NCI-H446 treated with DMSO at 0.1 percent for 48 hours (cell line): ENCODE measurements at places on chromosomes 2 and 18.

- no peak for DNase-seq
These were observed 47.6 kb upstream of the MSH6 start for GRCh38 chr2:47735136-47735869.

DNA sequence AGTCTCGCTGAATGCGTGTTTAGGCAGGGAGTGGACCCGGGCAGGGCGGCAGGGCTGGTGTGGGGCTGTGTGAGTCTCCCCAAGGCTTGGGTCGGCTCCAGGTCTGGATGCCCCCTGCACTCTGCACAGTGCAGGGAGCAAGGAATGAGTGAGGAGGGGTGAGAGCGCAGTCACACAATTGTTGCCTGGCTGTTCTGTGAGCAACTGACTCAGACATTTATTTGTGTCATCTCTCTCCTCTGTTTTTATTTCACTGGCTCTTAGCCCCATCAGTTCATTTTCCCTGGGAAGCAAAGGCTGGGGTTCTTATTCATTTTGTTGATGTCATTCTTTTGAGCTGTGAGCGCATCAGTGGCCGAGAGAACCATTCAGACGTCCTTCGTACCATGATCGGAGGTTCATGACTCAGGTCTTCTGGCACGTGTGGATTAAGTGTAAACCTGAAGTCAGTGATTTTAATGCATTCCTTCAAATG lies 61.1 kb downstream of the GATA6 start:
- no peak for DNase-seq

DNA sequence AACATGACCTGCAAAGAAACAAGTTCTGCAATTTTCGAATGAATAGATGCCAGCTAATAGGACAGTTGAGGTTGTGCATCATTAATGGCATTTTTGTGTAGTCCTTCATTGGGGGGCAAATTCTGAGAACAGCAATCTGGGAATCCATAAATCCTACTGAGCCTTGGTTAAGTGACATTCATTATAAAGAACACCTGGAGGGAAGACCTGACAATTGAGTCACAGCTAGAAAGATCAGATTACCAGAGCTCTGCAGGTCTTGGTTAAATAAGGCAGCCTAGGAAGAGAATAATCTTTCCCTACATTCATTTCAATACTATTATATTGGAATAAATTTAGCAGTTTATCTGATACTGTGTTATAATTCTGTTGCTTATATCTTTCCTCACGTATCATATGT lies 14.3 kb downstream of the KCNH7 start:
- DNase-seq: no peak

DNA sequence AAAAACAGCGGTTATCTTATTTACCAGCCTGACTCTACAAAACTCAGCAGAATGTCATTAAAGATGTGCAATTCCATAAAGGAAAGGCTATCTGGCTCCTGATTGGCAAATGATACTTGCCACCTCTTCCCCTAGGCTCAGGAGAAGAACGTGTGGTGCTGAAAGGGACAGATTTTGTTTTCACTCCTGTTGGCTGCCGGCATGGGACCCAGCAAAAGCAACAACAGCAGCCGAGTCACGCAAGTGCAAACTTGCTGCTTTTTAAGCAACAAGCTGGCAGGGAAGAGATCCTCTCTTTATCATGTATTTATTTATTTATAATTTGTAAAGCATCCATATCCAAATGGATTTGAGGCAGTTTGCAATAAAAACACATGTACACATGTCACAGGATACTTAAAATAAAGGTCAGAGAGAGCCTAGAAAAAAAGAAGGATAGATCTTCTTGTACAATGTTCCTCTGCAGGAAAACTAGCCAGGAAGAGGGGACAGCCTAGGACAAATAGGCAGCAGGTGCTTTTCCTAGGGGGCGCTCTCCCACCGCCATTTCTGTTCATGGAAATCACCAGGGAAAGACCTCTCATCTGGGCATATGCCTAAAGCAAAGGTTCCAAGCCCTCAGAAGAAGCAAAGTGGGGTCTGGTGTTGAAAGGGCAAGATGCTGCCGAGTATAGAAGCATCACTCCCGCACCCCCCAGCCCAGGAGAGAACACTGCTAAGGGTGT lies 799.3 kb downstream of the BCL11A start:
- DNase-seq: peak; percentile 14

DNA sequence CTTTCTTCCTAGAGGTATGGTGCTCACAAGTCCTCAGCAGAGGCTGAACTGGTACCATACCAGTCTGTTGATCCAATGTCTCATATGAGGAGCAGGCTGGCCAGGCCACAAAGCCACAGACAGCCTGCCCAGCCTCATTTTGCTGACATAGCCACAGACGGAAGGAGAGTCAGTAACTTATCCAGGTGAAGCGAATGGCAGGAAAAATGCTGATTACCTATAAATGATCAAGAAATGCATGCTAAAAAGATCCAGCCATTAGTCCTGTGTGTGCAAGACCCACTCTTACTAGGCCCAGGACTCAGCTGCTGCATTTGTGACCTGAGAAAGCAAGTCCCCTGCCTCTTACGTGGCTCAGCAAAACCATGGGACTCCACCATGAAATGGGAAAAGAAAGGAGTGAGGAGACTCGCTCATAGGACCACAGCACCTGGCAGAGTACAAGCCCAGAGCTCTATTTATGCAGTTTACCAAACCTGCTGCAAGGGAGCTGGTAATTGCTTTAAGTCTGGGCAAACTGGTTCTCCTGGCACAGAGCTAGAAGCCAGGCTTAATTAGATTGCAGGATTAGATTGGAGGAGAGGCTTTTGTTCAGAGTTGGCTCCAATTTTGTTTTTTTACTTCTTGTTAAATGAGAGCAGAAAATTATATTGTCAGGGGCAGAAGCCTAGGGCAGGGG lies 19.0 kb downstream of the RHOB start:
- DNase-seq: peak; percentile 70

DNA sequence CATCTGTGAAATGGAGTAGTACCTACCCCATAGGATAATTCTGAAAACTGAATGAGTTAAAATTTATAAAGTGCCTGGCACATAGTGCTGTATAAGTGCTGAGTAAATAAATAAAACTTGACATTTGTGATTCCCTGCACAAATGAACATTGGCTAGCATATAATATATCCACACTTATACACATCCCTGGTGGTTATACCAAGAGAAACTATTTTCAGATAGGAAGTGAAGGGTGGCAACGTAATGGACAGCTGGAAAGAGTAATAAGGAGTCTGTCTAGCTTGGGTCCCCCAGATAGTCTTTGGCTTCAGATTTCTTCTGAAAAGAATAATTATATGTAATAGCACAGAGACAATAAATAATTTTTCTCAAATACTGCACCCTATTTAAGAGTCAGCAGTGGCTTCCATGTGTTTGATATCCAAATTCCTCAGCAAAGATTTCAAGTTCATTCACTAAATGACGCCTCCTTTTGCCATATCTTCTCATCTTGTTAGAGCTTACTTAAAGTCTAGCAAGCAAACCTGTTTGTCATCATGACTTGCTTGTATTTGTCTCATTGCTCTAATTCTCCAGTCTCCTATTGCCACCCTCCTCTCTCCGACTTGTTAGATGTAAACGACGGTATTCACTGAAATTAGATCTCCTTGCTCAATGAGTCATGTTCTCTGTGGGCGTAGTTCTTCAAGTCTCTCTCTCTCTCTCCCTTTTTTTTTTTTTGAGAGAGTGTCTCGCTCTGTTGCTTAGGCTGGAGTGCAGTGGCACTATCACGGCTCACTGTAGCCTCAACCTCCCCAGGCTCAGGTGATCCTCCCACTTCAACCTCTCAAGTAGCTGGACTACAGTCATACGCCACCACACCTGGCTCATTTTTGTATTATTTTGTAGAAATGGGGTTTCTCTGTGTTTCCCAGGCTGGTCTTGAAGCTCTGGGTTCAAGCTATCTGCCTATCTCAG lies 8.7 kb upstream of the ADGRF3 start:
- no peak for DNase-seq

DNA sequence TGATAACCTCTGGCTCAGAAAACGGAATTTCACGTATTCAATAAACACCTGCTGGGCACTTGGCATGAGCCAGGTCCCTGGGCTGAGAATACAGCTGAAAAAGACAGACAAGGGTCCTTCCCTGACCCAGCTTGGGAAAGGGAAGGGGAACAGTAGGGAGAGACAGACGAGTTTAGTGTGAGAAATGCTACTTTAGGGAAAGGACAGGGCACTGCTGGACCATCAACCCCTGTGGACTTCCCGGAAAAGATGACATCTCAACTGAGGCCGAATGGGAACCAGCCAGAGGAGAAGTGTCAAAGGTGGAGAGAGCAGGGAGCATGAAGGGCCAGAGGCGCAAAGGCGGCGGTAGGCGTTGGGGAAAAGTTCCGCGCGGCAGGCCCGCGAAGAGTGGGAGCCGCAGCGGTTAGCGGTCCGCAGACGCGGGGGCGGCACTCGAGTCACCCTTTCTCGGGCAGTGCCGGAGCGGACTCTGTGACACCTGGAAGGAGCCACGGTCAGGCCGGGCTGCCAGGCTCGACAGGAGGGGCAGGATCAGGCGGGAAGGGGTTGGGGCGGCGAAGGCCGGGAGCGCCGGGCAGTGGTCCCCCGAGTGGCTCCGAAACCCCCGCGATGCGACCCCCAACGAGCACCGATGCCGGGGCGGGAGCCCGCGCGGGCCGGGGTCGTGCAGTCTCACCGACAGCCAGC lies 519 bp downstream of the TEX261 start:
- DNase-seq: no peak

DNA sequence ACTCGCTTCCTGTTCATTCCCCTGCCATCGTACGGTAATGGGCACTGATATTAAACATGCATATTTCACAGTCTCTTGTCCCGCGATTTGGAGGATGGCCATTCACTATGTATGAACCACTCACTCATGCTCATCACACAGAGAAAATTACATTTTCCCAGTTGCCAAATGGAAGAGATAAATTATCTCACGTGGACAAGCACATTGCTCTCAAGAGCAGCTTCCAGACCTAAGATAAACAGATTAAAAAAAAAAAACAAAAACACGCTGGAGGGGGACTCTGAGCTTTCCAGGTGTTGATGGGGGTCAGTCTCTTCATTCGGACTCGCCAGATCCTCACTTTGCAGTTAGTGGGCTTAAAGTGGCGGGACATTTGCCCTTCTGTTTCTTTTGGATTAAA lies 1.7 kb upstream of the MAPK4 start:
- no peak for DNase-seq

DNA sequence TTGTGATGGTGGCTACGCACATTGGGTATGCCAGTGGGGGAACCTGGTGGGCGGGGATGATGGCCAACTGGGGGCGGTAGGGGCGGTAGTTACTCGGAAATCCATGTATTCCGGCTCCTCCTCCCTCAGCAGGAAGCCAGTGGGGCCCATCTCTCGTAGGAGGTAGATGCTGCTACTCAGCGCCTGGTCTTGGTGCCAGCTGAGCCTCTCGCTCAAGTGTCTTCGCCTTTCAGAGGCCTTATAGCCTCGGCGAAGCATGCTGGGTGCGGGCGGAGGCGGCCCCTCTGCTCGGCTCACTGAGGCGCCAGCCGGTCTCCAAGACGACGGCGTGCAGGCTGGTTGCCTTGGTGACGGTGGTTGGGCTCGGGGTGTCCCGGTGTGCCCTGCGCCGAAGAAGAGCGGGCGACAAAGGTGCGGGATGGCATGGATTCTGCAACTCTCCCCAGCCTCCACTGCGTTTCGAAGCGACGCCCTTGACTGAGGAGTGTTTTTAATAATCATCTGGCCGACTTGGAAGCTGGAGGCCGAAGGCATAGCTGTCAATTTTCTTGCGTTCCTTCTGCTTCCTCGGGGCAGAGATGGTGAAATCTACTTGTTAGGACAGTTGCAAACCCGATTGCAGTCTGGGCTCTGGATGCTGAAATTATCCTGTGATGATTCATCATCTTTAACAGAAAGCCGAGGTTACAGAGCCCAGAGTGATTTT lies at the start of gene ZSWIM2:
TSS of gene ZSWIM2 (minus strand) at position 298 of the 706 bp plus-strand sequence. CDS start at position 258, 40 bp downstream.
- DNase-seq: no peak

DNA sequence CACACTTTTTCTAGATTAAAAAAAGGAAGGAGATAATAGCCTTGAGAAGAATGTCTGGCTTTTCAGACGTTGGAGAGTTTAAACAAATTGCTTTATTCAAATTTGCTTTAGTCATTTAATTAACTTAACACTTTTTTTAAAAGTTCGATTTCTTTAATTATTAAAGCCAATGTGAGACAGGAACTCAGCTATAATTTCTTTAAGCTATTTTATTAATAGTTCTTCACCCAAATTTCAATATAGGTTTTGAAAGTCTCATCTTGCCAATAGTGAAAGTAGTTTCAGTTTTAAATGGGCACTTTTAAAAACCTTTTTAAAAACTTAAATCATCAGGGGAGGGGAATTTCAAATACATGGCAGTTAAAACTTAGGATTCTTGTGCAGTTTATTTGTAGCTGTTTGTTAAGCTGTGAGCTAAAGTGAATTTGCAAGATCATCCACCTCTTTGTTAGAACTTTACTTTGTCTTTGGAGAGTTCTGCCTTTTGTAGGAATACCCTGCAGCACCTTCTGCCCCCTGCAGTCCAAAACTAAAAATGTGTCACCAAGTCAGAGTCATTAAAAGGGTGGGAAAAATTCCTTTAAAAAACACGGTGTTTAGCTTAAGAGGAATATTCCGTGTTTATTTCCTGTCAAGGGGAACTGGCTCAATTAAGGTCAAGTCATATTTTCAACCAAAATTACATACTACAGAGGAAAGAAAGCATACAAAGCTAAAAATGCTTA lies 4.6 kb downstream of the TGIF1 start:
- DNase-seq: peak; percentile 30
